ENCODE measurements at places on chromosomes 2 and 18. TPM values are rescaled to one million over a fixed set of nuclear protein-coding genes. Genes with fewer than 3 reads are reported as not detected.

GRCh38 chr2:40281021-40281940 is 170.6 kb downstream of the SLC8A1 start:
- DNase-seq, result no peak

GRCh38 chr18:57561728-57562423 is 24.6 kb downstream of the FECH start:
- no peak for DNase-seq

DNA sequence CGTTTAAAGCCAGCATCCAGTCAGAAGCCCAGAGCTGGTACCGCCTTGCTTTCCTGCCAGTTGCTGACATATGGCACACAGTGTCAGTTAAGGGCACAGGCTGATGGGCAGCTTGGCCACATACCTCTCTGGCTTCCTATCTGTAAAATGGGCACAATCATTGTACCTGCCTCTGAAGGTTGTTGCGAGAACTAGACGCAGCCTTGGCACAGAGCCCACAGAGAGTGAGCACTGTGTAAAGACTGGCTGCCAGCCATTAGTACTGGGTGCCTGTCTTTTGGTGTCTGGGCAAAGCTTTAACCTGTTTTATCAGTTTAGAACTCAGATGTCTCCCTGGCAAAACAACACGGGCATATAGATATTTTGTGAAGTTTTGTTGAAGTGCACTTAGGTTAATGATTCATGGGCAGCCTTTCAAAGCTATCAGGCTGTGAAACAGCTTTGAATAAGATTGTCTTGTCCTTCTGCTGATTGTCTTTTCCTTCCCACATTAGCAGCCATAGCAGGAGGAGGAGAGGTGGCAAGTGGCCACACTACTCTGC is 269.5 kb downstream of the NEDD4L start:
- no peak for DNase-seq

DNA sequence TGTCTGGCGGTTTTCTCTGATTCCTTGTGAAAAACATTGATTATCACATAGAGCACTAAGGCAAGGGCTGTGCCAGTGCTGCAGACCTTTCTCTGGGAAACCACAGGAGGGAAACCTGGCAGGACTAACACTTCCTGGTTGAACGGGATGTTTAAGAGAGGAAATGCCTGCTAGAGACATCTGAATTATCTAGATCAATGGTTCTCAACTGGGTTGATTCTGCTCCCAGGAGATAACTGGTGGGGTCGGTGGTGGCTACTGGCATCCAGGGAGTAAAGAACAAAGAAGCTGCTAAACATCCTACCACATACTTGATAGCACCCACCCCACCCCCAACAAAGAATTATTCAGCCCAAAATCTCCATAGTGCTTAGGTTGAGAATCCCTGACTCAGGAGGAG is 37.5 kb downstream of the DDX18 start:
- no peak for DNase-seq

- DNase-seq, result no peak
These were observed 119.9 kb downstream of the ETAA1 start for GRCh38 chr2:67516899-67517530.

DNA sequence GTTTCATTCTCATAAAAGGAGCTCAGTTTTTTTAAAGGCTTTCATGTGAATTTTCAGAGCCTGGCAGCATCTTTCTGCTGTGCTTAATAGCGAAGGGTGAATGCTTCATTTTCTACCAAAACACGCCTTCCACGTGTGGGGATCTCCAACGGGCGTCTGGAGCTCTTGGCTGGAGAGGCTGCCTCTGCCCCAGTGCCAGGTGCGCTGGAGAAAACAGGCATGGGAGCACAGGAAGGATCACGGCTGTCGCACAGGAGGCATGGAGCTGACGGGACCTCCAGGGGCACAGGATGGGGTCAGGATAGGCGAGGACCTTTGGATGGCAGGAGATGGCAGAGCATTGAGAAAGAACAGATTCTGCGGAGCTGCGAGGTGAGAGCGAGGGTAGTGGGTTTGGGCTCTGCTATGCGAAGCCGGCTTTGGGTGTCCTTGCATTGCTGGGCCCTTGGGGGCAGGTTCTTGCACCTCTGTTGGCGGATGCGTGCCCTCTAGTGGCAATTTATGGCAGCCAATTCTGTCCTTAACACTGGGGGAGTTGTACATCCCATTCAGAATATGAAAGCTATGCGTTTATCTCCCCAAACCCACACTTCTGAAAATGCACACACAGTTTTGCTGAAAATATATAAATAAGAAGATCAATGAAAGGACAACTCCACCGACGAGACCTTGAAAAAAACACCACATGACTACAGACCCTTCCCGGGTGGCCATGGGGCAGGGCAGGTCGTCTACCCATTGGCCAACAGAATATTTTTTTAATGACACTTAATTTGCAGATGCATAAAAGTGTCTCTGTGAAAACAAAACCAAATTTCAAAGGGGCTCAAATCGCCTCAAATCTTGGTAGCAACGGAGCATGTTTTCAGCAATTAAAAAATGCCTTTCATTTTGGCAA is 90.4 kb upstream of the SLC35G4 start:
- DNase-seq, result no peak

DNA sequence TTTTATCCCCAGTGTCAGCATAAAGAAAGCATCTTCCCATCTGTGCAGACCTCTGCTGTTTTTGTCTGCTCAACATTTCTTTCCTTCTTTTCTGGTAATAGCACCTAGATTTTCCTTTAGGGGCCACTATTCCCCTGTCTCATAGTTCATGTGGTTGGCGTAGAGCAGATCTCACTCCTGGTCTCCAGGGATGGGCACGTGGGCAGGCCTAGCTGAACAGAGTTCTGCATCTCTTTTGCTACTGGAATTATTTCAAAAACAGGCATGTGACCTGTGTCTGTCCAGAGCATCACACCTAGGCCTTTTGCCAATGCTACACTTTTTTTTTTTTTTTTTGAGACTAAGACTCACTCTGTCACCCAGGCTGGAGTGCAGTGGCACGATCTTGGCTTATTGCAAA is 17.7 kb upstream of the ICOS start:
- no peak for DNase-seq

DNA sequence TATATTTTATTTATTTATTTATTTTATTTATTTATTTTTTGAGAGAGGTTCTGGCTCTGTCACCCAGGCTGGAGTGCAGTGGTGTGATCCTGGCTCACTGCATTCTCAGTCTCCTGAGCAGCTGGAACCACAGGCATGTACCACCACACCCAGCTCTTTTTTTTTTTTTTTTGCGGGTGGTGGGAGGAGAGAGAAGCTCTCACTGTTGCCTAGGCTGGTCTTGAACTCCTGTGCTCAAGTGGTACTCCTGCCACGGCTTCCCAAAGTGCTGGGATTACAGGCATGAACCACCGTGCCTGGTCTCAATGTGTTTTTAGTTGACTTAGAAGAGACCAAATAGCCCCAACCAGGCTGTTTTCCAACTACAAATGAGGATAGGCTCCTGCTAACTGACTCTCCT is 80.7 kb downstream of the PDCL3 start:
- DNase-seq, result no peak

GRCh38 chr2:134429886-134430285 is 176.0 kb downstream of the MGAT5 start:
- DNase-seq, result no peak

- DNase-seq, result no peak
These were observed 75.8 kb downstream of the ARHGEF4 start for GRCh38 chr2:130912471-130912870.

- DNase-seq, result no peak
These were observed 214.2 kb upstream of the ACVR2A start for GRCh38 chr2:147630585-147630984.

DNA sequence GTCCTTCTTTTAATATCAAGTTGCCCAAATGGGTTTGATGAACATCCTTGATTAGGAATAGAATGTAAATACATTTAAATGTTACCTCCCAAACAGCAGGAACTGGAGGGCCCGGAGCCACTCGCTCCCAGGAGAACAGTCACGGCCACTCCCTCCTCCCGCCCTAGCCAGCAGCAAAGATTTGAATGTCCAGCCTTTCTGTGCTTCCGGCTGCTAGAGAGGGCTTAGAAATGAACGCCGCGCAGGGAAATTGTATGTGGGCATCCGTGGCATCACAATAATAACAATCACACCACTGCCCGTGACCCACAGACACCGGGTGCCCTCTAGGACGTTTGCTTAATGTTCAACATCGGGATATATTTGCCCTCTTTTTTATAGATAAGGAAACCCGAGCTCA is 164.9 kb upstream of the SALL3 start:
- DNase-seq, result no peak

GRCh38 chr2:168574856-168575630 is 119.0 kb downstream of the CERS6 start:
- DNase-seq, result no peak

DNA sequence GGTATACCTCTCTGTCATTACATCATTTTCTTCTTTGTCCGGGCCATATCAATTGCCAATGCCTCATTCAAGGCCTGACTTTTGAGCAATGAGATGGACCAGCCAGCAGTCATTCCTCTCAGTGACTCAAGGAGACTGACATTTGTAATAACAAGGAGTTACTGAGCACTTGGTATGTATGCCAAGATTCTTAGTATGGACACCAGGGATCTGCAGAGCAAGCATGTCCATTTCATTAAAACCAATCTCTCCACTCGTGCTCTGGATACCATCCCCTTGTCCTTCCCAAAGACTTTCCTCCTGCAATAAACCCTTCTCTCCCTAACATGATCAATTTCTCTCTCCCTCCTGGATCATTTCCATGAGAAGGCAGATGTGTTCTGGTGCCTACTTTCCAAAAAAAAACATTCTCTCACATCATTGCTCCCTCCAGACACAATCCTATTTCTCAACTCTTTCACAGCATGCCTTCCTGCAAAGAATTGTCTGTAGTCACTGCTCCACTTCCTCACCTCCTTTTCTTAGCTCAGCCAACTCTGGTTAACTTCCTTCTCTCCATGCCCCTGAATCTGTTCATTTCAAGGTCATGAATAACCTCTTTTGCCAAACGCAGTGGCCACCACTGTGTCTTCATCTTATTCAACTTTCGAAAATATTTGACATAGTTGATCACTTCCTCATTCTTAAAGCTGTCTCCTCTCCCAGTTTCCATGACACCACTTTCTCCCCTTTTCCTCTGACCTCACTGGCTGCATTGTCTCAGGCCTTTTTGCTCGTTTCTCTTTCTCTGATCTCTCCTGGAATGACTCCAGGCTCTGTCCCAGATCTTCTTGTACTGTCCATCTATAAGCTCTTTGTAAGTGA is 102.8 kb upstream of the CYP1B1 start:
- DNase-seq, result no peak

DNA sequence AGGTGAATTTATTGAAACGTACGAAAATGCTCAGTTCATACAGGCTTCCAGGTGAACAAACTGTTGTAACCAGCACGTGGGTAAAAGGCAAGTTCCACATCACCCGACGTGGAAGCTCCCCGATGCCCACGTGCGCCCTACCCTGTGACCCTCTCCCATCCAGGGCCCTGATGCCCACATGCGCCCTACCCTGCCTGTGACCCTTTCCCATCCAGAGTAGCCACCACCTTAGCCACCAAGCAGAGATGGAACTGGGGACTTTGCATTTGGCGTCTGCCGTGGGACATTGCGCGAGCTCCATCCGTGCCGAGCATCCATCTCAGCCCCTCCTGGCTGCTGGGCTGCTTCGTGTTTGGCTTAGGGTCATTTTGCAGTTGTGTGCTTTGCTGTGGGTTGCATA is 37.5 kb downstream of the ANO7 start:
- DNase-seq, result no peak

GRCh38 chr18:13797157-13797611 is 26.8 kb upstream of the MC5R start:
- no peak for DNase-seq

- DNase-seq, result no peak
These were observed 82.8 kb upstream of the PIK3C3 start for GRCh38 chr18:41872206-41872605.

GRCh38 chr2:83224591-83225200 is 1234.4 kb downstream of the SUCLG1 start:
- DNase-seq, result no peak

DNA sequence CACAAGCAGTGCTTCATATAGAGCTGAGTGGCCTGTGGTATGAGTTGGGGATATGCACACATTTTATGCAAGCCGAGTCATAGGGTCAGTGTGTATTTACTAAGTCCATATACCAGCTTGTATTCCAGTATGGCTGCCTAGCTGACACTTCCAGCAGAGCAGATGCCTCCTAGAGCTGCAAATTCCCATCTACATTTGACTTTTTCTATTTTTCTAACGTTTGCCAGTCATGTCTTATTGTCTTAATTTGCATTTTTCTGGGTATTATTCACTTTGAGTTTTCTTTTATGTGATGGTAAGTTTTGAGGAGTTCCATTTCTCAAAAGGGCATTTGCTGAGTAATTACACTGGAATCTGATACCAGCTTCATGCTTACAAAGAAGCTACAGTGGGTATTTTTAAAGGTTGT is 334.5 kb upstream of the CDH2 start:
- no peak for DNase-seq

- DNase-seq, result no peak
These were observed 184.0 kb downstream of the SNTG2 start for GRCh38 chr2:1134629-1135028.

DNA sequence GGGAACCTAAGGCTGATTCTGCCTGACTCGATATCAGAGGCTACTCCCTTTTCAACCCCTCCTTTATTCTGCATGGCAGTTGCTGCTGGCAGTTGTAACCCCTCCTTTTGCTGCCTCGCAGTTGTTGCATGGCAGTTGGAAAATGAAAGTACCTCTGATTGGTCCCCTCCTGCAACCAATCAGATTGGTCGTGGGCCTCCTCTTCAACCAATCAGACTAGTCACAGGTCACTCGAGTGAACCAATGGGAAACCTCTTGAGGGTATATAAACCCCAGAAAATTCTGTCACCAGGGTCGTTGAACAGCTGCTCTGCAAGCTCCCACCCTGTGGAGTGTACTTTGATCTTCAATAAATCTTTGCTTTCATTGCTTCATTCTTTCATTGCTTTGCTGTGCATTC is 294.3 kb upstream of the SLC8A1 start:
- no peak for DNase-seq

DNA sequence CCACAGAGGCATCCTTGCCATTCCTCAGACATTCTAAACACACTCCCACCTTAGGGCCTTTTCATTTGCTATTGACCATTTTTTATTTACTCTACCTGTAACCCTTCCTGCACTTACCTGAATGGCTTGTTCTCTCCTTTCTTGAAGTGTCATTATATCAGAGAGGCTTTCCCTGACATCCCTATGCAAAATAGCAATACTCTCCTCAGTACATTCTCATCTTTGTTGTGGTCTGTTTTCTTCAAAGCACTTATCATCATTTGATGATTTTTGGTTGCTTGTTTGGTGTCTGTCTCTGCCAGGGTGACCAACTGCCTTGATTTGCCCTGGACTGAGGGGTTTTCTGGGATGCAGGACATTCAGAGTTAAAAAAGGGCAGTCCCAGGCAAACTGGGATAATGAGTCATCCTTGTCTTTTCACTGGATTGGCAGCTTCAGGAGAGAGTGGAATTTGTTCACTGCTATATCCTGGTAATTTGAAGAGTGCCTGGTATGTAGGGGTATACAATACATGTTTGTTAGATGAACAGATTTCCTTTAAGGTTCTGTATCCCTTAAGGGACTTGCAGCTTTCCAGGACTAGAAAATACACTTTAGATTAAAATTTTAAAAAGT is 102.4 kb downstream of the BABAM2 start:
- DNase-seq, result no peak

Gene MYCN
- total RNA-seq, result not detected

Gene CNDP2
- total RNA-seq, result 55.8 TPM

Gene PROKR1
- not detected for total RNA-seq

Data from CD8-positive, alpha-beta T cell (primary cell).